ENCODE measurements at places on chromosomes 12 and 14.
A peak's percentile ranks its signal among the peaks of the same experiment; 100 is the strongest.

GRCh38 chr12:56040151-56040550, 1.6 kb upstream of the RPS26 start:
- peak; percentile 42 for DNase-seq

GRCh38 chr12:124862768-124863415, 772 bp downstream of the SCARB1 start:
- peak; percentile 25 for DNase-seq

DNA sequence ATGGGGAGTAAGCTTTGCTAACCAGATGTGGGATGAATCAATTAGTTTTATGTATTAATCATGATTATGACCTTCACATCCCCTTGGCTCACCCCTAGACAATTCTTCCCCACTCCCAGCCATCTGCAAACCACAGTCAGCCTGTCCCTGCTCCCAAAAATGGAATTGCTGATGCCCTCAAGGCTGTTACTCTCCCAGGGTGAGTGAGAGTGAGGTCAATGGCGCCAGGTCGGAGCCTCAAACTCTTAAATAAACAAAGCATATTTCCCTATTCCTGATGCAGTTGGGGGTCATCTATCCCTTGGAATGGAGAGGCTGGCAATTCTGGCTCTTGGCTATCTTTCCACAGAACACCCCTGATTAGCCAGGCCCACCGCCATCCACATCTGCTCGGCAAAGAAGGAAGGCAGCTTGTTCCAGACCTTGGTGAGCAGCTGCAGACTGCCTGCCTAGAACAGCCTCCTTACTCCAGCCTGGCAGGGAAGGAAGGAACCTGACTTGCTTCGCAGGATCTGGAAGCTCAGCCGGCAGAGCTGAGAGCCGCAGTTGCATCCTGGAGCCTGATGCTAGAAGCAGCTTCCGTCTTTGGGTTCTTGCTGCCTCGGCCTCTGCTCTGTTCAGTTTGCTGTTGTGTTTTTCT, 57.0 kb downstream of the SMUG1 start:
- DNase-seq = no peak

DNA sequence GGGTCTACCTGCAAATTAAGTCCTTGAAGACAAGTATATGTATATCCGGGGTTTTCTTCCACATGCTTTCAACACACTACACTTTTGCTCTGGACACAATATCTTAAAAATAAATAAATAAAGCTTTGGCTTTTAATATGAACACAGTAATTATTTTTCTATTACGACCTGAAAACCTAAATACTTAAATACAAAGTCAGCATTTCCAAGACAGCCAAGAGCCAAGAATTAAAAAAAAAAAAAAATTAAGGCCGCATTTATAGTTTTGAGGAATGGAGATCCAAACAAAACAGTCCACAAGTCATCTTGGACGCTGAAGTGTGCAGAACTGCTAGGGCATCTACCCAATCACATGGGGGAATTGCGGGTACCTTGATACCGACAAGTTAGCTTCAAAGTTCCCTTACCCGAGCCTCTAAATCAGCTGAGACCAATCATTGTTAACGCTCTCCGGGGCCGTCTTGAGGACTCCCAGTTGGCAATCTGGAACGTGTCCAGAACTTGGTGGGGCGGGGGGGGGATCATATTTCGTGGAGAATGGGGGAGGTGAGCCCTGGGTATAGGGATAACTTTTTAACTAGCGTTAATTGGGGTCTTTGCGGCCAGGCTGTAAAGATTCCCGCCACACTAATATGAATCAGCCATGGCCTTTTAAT, 731 bp upstream of the PCNX4 start:
- peak; percentile 21 for DNase-seq

DNA sequence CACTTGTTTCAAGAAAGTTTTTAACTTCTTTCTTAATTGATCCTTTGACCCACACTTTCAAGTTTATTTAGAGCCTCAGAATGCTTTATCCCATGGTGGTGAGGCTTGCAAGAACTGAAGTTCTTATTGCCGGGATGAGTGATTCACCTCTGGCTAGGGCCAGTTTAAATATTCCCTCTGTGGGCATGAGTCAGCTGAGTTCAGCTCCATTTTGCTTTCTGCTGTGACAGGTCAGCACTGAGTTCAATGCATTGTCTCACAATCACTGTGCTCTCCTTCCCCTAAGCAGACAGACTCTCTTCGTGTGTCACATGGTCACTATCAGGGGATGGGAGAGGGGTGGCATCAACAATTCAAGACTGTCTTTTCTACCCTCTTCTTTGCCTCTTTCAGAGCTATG, 514.6 kb upstream of the FBXO33 start:
- DNase-seq = no peak

- DNase-seq = peak; percentile 83
Observed at GRCh38 chr12:106302401-106303201, at the start of gene TCP11L2. TSS of gene TCP11L2 (plus strand) at chr12:106302733. CDS start at chr12:106311076, 8,343 bp downstream.

GRCh38 chr14:68401317-68401716, 391.6 kb downstream of the ZFP36L1 start:
- no peak for DNase-seq

Measured in activated CD4-positive, alpha-beta T cell treated with anti-CD3 and anti-CD28 coated beads, Interleukin-2, amount 50 U/mL, for 16 hours (primary cell).